Epithelial cell of proximal tubule (primary cell): ENCODE measurements at places on chromosomes 3 and 15. TPM values are rescaled to one million over a fixed set of nuclear protein-coding genes. Genes with fewer than 3 reads are reported as not detected.

The NOX5 gene
- under 0.01 and 0.06 TPM in 2 replicates for total RNA-seq

GRCh38 chr15:98304371-98304770, 343.9 kb downstream of the ARRDC4 start:
- DNase-seq = peak; percentile 53

- DNase-seq = no peak
These were observed 188.5 kb downstream of the GHSR start for GRCh38 chr3:172259726-172260248.

- no peak for DNase-seq
These were observed 8.0 kb downstream of the DNAJA4 start for GRCh38 chr15:78272316-78272715.

DNA sequence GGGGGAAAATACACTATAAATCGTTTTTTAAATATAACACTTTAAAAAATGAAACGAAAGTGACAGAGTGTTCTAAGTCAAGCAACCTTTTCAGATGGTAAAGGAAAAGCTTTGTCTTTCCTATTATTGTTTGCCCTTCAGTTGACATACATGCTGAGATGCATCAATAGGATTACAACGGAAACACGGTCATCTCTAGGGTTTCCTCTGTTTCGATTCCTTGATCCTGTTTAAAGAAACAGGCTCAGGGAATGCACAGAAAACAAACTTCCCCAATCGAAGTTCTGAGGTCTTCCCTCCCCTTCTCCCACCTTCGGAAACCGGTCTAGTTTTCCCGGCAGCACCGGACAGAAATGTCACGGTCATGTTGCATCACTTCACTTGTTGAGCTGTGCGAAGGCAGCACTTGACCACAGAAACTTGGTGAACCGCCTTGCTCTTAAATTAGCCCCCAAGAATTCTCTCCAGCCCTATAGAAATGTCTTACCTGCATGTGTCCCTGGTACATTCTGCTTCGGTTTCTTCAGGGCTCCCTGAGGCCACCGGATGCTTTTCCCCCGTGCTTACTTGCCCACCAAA, 556 bp downstream of the PEX5L start:
- DNase-seq = no peak
